ENCODE measurements at places on chromosomes 6 and 20.

DNA sequence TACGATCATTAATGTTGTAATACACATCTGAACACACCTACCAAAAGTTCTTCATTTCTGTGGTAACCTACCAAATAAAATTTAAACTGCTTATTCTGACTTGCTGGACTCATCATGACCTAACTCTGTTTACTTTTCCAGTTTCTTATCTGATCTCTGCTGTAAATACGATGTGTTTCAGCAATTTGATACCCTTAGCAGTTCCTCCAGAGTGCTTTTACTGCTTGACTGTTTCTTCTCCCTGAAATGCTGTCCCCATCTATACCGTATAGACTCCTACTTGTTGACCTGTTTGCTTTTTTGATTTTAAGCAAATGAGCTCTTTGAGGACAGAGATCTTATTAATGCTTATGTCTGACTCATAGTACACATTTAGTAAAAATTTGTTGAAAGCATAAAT lies 119.5 kb downstream of the SCAF8 start:
- DNase-seq, result no peak

DNA sequence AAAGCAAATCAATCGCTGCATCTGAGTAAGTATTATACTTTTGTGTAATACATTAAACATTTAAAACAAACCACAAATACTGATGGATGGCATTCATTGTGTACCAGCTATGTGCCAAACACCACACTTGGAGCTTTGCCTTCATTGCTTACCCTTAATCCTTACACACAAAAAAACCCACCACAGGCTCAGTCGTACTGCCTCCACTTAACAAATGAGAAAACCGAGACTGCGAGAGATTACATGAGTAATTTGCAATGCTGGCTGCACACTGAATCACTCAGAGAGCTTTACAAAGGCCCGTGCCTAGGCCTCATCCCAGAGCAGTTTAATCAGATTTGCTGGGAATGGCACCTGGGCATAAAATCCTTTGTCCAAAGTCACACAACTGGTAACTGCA lies 130.5 kb downstream of the EDN1 start:
- no peak for DNase-seq

DNA sequence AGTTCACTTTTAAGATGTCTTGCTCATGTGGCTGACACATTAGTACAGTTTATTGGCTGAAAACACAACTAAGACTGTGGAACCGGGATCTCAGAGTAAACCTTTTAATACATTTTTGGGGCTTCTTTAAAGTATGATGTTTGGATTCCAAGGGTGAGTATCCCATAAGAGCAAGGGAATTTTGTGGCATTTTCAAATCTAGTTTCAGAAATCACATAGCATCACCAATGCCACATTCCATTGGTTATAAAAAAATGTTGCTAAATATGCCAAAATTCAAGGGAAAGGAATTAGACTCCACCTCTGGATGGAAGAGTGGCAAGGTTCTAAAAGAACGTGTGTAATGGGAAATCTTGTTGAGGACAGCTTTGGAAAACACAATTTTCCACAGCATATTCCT lies 338.6 kb downstream of the COL12A1 start:
- DNase-seq, result no peak

- DNase-seq, result no peak
Measured at GRCh38 chr6:25172819-25173218, 106.4 kb upstream of the CARMIL1 start.

DNA sequence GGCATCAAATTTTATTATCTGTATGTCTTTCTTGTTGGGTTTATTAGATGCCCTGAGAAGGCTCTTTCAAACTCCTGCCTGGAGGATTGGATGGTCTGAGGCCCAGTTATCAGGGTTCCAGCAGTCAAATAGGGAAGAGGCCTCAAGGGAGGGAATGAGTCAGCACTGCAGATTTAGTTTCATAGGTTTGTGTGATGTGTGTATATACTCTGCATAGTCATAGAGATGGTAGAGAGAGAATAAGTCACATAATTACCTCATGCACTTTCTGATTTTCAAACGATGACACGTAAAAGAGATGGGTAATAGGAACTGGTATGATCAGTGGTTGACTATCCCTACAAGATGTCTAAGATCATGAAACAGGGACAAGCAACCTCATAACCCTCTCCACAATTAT lies 82.1 kb downstream of the ADAT2 start:
- peak; percentile 14 for DNase-seq
